ENCODE measurements at places on chromosomes 1 and 21.

GRCh38 chr1:12180315-12180714, 13.5 kb downstream of the TNFRSF1B start:
- DNase-seq, result no peak

GRCh38 chr1:227795732-227796131, 19.7 kb upstream of the PRSS38 start:
- no peak for DNase-seq

DNA sequence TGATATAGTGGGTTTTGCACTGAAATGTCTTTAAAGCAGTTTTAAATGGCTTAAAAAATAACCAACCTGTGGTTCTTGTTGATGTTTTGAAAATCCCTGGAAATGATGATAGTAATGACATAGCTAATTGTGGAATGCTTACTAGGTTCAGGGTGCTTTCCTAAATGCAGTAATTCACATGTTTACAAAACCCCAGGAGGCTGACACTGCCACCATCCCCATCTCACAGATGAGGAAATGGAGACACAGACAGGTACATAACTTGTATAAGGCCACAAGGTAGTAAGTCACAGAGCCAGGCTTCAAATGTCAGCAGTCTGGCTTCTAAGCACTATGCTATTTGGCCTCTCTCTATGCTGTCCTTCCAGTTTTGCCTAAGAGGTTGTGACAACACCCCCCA, 40.6 kb downstream of the C8B start:
- no peak for DNase-seq

DNA sequence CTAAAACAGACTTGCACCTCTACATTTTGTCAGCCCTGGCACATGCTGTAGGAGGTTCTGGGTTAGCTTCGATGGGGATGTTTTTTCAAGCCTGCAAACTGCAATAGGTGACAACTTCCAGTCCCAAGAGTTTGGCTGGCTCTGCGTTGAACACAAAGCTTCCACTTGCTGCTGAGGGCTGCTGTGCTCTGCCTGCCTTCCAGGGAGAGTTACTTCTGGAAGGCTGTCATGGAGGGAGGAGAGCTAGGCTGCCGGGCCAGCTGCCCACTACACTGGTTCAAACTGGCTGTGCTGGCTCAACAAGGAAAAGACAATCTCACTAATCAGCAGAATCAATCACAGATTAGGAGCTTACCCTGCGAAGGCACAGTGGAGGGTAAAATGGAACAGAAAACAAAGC, 46.7 kb upstream of the PPP2R5A start:
- no peak for DNase-seq

DNA sequence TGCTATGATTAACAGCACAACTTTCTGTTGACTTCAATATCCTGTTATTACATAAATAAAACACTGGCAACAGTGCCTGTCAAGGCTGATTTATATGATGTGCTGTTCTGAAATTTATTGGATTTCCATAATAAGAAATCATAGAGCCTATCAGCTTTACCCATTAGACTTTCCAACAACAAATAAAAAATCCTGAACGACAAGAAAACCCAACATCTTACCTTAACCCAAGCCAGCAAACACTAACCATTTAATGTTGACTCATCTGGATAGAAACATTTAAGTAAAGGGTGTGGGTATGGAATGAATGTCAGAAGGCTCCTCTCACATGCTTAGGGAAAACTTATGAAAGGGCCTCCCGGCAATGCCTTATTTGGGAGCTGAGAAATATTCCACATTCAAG, 165.1 kb downstream of the SLC45A1 start:
- no peak for DNase-seq

- no peak for DNase-seq
Measured at GRCh38 chr1:180849031-180849775, 63.5 kb upstream of the KIAA1614 start.

DNA sequence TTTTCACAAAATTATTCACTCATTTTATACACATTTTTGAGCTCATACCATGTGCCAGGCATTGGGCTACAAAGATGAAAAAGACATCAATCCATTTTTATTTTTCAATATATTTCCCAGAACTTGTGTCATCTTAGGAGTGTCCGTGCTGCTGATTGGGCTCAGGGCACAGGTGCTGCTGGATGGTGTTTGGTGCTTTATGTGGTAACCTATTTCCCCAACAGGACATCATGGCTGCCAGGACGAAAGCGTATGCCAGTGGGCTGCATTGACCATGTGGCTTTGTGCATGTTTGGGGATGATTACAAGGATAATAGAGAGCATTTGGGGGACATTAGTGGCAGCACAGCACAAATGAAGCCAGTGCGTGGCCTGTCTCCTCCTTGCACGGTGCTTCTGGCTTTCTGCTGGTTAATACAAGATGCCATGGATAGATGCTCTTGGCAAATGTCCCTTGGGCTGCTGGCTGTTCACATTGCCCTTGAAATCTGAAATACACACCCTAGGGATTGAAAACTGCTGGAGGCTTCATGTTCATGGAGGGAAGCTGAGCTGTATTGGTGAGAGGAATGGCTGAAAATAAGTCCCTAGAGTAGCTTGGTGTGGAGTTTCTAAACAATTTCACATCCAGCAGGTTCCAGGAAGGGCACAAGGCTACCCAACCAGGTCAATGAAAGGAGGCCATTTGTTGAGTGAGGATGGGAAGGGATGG, 52.3 kb downstream of the TENT5C start:
- DNase-seq, result no peak

- no peak for DNase-seq
Measured at GRCh38 chr1:67347688-67348472, 40.2 kb downstream of the IL12RB2 start.

DNA sequence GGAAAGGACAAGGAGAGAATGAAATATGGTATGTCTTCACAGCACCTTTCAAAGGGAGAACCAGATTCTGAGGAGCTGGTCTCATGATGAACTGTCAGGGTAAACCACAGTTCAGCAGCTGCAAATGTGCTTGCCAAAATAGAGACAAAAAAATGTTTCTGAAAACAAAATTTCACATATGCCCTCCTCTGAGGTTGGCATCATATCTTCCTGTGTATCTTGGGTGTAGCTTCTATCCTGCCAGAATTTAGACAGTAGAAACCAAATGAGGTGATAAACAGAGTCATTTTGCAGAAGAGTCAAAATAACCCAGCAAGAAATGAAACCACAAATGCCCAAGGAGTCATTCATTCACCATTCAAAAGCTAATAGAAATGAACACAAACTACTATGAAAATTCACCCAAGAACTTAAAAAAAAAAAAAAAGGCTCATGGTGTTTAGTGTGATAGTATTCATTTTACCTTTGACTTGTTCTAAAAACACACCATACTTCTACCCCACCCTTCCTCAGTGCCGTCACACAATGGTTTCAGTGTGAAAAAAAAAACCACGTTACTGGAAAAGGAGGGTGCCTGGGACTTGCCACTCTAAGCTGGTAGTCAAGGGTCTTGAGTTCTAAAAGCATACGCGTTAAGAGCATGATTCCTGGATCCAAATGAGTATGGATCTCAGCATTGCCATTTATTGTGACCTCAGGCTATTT, 18.5 kb downstream of the SELL start:
- DNase-seq, result no peak

DNA sequence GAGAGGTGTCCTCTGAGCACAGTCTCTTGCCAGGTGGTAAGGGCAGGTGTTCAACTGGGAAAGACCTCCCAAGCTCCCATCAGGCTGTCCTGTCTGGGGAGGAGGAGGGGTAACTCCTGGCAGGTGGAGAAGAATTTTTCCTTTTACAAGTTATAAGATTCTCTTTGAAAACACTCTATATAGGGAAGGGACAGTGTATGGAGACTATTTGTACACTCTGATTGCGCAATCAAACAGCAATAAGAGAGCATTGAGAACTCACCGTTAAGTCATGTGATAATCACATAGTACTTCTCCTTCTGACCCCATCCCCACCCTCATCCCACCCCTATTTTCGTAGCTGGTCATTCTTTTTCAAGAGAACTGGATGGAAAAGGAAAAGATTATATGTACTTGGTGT, 179.3 kb upstream of the ZNF644 start:
- no peak for DNase-seq

DNA sequence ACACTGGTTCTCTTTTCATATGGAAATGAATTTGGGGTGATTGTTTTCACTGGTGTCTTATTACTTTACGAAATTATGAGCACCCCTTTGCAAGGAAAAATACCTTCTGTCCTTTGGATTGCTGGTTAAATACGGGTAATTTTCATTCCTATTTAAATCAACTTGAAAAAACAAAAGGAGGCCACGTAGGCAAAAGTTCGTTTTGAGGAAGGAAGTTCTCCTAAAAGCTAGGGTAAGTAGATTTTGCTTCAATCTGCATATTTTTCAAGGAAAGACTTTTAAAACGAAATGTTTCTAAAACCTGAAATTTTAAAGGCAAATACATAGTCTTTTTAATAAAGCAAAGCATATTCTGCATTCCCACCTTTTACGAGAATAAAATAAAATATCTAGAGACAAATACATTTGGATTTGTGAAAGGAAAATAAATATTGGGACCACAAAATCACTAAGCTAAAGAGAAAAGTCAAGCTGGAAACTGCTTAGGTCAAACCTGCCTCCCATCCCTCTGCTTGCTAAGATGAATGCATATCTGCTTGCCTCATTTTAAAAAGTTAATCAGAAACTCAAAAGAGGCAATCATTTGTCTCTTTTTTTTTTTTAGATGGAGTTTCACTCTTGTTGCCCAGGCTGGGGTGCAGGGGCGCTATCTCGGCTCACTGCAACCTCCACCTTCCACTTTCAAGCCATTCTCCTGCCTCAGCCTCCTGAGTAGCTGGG, 70.9 kb upstream of the ETS2 start:
- no peak for DNase-seq

DNA sequence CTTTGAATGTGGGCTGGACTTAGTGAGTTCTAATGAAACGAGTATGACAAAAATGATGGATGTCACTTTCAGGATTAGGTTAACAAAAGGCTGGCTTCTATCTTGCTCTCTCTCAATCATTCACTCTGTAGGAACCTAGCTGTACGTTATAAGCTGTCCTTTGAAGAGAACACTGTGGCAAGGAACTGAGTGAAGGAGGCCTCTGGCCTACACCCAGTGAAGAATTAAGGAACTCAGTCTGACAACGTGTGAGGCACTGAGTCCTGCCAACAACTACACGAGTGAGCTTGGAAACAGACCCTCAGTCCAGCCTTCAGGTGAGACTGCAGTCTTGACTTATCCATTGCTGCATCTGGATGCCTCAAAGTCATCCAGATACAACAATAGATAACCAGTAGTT, 3.3 kb upstream of the DNTTIP2 start:
- DNase-seq, result no peak

DNA sequence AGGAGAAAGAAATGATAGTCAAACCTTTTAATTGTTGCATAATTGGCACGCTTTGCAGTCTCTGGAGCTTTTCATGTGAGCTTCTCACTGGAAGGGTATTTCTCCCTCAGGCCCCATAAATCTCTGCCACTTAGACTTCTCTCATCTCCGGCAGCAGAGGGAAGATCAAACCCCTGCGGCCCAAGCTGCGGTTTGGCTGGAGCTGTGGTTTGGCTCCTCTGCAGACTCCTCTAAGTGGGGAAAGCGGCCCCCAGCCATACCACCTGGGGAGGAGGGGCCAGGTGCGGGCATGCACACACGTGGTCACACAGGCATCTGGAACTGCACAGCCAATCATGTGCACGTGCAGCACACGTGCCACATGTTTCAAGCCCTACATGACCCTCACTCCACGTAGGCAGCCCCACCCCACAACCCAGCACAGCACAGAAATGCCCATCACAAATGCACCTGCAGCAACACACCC, 58.3 kb downstream of the UBE2T start:
- DNase-seq, result no peak

GRCh38 chr1:16226490-16227179, 10.3 kb downstream of the CPLANE2 start:
- DNase-seq, result no peak

- DNase-seq, result no peak
Measured at GRCh38 chr1:218965821-218966220, 207.9 kb upstream of the LYPLAL1 start.

GRCh38 chr1:111227434-111227833, at the start of gene CHI3L2:
Gene CHI3L2, plus strand, starts transcription at chr1:111227713. Its CDS starts 17 bp downstream, at chr1:111227730.
- DNase-seq, result no peak

GRCh38 chr1:156100205-156100995, 14.1 kb upstream of the LMNA start:
- DNase-seq, result no peak

- peak; percentile 93 for DNase-seq
Measured at GRCh38 chr1:44354840-44355581, at the start of gene ERI3. Gene ERI3, minus strand, starts transcription at chr1:44355257. Its CDS starts 231 bp downstream, at chr1:44355026.

DNA sequence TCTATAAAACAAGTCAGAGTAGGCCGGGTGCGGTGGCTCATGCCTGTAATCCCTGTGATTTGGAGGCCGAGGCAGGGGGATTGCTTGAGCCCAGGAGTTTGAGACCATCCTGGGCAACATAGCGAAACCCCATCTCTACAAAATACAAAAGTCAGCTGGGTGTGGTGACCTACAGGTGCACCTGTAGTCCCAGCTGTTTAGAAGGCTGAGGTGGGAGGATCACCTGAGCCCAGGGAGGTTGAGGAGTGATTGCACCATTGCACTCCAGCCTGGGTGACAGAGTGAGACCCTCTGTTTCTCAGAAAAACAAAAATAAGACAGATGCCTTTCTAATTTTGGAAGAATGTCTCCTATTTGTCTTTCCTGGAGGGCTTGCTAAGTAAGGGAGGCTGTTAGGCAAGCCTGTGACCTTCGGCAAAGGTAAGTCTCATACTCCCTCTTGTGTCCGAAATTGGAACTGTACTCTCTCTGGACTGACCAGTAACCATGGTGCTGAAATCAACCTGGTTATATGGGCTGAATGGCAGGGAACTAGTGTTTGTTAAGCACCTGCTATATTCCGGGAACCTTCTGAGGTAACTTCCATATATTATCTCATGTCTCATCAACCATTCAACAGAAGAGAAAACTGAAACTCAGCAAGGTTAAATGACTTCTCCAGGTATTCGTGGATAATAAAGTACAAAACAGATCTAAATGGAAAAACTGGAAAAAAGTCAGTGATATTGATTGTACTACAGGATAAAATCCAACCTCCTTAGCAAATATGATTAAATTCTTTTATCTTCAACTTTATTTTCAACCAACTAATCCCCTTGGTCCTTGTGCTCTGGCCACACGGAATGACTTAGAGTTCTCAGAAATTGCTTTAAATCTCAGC, 11.8 kb upstream of the RAB3B start:
- no peak for DNase-seq

- DNase-seq, result no peak
Measured at GRCh38 chr1:64212031-64212430, 8.6 kb downstream of the UBE2U start.

DNA sequence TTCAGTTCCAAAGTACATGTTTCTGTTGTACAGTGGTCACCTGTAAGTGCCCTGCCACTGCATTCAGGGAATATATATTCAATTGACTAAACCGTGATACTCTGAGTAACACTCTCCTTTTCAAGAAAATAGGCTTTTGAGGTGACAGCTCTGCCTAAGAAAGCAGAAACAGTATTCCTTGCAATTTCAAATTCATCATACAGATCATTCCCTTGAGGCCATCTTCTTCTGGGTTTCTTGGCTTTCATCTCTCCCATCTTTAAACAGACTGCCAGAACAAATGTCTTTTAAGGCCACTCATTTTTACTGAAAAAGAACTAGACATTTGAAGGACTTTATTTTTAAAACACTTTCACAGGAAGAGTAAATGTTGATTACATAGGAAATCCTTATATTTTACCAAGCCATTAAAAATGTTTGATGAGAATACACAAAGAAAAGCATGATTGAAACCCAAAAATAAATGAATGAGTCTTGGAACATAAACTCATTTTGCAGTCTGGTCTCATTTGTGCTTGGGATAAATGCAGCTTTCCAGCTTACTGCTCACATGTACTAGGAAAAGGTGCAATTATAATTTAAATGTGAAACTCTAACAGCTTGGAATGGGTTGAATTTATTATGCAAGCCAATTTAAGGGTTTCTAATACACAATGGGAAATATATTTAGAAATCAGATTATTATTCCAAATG, 34.7 kb downstream of the PLPPR5 start:
- no peak for DNase-seq

GRCh38 chr1:243944429-243945160, 94.6 kb upstream of the AKT3 start:
- DNase-seq, result no peak

All from activated CD4-positive, alpha-beta T cell treated with anti-CD3 and anti-CD28 coated beads for 1 hour (primary cell).